ENCODE measurements at places on chromosomes 5 and 9.

DNA sequence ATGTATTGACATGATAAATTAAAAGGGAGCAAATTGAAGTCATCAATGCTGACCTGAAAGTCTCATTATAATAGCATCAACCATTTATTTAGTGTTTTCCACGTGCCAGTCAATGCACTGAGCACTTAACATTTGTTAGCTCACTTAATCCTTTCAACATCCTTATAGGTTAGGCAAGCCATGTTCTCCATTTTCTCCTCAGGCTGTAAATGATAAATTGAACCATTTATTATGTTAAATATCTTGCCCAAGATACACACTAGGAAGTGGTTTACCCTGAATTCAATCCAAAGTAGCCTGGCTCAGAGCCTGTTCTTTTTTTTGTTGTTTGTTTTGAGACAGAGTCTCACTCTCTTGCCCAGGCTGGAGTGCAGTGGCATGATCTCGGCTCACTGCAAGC is 25.0 kb upstream of the SNX2 start:
- no peak for DNase-seq

DNA sequence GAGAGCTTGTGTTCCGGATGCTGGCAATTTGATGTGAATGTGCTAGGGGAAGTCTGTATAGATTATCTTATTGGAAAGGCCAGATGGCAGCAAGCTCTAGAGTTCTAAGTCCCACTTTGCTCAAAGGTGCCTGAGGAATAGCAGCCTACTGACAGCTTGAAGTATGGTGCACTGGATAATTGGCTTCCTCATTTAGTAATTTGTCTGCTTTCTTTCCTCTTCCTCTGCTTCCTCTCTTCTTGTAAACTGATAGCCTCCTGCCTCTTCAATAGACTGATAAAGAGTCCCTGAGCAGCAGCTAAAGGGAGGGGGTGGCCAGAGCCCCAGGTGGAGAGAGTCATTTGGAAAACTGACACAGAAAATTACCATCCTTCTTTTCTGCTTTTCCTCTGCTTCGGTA is 177.3 kb downstream of the FGF1 start:
- no peak for DNase-seq

- no peak for DNase-seq
Measured at GRCh38 chr5:112163435-112163834, 255.6 kb downstream of the EPB41L4A start.

DNA sequence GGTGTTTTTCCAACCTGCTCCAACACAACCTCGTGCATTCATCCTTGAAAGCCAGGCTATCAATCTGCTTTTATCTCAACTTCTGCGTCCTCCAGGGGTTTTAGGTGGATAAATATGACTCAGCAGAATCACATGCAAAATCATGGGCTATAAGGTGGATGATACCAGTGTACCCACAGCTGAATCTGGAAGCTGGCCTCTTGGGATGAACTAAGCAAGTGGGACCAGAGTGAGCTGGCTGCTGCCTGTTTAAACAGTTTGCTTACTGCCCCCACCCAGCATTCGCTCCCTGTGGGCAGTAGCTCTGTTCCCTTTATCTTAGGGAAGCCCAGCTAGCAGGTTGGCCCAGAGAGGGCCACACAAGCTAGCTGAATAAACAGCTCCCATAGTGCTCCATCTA is 194.0 kb downstream of the CRB2 start:
- DNase-seq, result peak; percentile 31

DNA sequence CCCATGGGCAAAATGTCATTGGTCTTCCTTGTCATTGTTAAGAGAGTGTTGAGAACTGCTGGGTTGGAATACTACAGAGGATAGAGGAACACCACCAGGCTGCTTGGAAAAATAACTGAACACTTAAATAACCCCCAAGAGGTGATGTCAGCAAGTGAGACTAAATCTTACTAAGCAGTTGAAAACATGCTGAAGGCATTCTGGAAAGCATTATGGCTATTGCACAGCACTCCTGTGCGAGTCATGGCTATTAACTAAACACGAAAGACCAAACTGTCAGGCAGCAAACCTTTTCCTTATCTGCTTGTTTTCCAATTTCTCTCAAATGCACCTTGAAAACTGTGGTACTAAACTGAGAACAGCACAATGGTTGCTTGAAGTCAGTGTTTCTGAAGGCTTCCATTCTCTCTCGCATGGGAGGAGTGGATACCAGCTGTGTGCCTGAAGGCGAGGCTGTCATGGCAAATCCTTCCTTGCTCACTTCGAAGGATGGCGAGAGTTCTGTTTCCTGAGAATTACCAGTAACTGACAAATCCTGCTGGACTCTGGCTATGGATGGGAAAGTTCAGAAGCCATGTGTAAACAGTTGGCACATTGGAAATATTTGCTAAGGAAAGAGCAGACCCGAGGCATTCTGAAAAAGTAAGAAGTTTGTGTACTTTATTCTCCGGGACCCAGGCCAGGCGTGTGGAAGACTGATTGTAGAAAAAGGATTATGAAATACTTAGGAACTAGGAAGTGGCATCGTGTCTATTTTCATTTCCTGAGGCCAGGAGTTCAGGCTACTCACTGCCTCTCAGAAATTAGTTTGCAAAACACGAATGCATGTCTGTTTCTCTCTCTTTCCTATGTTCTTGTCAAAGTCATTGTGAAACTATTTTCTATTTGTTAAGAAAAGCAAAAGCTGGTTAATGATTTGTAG is 182.1 kb downstream of the DMRT2 start:
- peak; percentile 0 for DNase-seq

DNA sequence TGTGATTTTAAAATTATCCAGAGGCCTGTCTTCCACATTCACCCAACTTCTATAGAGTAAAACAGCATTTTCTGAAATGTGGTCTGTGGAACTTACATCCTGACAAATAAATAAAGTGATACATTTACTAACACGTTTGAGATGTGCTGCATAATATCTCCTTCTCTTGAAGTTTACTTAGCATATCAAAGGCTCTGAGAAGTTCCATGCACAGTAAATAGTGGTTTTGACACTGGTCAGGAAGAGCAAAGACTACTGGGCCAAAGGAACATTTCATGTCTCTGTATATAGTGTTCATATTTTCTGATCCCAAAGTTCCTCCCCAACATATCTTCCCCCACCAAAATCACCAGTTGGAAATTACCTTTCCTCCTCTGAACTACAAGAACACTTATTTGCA is 30.5 kb upstream of the TARS1 start:
- no peak for DNase-seq

GRCh38 chr5:32272746-32273145 is 40.0 kb downstream of the MTMR12 start:
- no peak for DNase-seq

DNA sequence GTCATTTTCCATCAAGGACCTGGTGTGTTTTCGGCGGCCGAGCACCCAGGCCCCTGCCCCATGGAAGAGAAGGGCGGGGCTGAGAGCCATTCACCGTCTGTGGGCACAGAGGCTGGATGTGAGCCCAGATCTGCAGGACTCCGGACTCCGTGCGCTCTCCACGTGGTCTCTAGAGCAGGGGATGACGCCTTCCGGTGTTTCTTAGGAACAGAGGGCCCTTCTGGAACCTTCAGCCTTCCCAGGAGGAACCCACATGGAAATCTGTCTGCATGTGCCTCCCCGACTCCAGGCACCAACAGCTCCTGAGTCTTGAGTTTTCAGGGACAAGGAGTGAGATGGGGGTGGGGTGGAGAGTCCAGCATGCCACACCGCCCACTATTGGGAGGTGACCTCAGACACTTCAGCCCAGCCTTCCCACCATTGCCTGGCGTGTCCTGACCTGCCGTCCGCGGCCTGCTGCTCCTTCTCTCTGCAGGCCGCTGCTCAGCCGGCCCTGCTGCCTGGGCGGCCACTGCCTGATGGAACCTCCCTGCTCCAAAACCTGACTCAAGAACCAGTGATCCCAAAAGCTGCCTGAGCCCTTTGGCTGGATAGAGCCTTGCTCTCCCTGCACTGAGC is 2.4 kb upstream of the RXRA start:
- peak; percentile 49 for DNase-seq

DNA sequence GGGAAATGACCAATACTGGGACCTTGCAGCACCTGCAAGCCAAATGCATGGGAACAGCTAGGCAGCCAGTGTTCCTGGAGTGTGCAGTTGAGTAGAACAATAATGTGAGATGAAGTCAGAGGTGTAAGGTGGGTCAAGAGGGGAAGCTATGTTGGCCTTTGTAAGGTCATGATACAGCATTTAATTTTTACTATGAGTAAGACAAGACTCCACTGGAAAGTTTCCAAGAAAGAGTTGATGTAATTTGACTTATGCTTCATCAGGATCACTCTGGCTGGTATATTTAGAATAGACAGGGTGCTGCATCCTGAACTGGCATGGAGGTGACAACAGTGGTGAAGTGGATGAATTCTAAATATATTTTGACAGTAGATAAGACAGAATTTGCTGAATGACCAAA is 744.8 kb downstream of the KCTD16 start:
- DNase-seq, result no peak

GRCh38 chr5:124729720-124730359 is 16.6 kb downstream of the ZNF608 start:
- DNase-seq, result no peak

GRCh38 chr5:170151097-170151831 is 45.6 kb downstream of the FOXI1 start:
- no peak for DNase-seq

GRCh38 chr5:110150199-110150598 is 460.5 kb downstream of the MAN2A1 start:
- no peak for DNase-seq

GRCh38 chr9:5089737-5090136 is 95.7 kb downstream of the INSL6 start:
- DNase-seq, result no peak

- peak; percentile 20 for DNase-seq
Measured at GRCh38 chr9:96551403-96551802, 68.2 kb downstream of the CDC14B start.

DNA sequence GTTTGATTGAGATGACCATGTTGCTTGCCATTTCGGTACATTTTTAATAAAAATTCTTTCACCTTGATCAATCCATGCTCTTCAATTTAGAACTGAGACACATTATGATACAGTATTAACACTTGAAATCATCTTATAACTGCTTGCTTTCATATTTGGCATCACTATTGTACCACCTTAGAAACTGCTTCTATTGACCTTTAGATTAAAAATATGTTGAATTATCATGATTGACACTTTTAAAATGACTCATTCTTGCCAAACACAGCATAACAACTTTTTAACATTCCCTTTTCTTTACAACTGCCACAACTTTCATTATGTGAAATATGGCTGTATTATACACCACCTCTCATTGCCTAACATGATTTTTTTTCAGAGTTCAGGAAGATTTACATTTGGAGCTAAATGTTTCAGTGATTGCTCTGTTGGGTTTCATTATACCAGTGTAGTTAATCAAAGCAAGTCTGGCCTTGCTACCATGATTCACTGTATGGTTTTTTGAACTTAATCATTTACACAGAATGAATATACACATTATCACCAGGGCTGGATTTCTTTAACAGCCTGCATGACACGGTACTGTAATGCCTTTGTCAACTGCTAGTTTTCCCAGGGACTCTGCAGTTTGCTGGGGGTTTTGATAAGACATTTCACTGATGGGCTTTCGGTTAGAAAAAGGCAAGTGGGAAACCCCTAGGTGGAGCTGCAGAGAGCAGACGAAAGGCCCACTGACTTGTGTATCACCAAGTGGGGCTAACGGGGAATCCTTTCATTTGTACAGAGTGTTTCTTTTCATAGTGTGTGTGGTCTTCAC is 93.6 kb upstream of the TLE4 start:
- peak; percentile 21 for DNase-seq

DNA sequence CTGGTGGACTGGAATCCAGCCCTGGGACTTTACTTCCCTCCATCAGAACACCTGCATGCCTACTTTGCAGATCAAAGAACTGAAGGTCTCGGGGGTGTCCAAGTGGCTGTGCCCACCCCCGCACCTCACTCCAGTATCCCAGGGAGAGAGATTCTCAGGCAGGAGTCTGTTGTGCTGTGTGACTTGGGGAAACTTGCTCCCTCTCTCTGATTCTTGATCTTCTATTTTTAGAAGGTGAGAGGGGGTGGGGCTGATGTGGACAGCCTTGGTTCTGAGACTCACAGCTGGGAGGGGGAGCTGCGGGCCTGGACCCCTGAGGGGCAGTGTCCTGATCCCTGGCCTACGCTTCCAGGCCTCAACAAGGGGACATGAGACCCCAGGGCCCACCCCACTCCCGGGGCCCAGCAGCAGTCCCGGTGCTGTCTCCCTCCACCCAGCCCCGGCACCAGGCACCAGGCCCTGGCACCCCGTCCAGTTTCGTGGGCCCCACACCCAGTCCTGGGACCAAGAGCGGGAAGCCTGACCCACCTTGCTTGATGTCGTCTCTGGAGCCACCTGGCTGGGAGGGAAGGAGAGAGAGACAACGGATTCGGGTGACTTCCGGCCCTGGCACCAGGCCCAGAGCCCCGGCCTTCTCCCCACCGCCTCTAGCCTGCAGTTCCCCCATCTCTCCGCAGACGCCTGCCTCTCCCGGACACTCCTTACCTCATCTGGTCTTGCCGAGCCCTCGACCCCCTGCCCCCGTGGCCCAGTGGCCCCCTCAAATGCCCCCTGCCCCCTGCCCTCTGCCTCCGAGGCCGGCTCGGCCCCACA is 74.0 kb upstream of the SPTLC1 start:
- no peak for DNase-seq

DNA sequence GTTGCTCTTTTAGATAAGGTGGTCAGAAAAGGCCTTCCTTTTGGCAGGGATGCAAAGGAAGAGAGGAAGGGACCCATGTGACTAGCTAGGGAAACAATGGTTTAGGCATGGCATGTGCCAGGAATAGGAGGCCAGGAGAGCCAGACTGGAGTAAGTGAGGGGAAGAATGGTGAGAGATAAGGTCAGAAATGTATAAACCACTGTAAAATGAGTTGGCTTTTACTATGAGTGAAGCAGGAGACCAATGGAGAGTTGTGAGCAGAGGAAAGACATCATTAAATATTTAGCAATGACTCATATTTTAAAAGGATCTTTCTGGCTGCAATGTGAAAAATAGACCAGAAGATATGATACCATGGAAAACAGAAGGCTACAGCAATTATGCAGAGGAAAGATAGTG is 50.9 kb downstream of the AP3B1 start:
- DNase-seq, result no peak

GRCh38 chr9:89790542-89791109 is 185.8 kb downstream of the GADD45G start:
- no peak for DNase-seq

DNA sequence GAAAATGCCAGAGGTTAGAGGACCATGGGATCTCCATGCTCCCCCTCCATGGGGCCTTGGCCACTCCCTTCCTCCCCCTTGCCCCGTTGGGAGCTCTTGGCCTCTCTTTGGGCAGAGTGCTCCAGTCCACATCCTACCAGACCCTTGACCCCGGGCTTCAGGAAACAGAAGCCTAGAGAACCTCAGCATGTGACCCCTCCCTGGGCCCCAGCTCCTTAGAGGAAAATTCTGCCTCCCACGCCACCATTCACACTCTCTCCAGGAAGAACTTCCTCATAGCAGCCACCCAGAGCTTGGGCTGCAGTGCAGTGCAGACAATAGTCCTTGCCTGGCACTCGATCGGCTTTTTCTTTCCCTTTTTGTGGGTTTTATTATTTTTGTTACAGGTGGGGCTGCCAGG is 6.0 kb downstream of the LHX6 start:
- peak; percentile 60 for DNase-seq
